ENCODE measurements at places on chromosomes 4 and X.
A peak's percentile ranks its signal among the peaks of the same experiment; 100 is the strongest.

DNA sequence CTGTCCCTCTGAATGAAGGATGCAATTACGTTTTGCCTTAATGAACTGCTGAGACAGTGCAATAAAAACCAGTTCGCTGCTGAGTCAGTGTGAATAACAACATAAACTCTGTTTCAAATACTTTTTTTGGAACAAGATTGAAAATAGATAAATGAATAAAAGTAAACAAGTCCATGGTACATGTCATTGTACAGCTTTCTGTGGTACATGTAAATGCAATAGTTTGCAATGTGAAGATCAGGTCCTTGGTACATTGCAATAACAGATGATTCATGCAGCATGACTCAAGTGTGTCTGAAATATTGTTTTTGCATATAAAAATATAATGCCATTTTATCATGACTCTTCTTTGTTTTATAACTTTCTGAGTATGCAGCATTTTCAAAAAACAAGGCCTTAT is 193.4 kb upstream of the PACRGL start:
- DNase-seq = no peak

GRCh38 chrX:105781804-105782203 is 40.5 kb upstream of the NRK start:
- no peak for DNase-seq

GRCh38 chrX:140507982-140508305 is 3.1 kb upstream of the SOX3 start:
- no peak for DNase-seq

GRCh38 chr4:169620880-169621248 is 486 bp downstream of the CLCN3 start:
- peak; percentile 48 for DNase-seq

DNA sequence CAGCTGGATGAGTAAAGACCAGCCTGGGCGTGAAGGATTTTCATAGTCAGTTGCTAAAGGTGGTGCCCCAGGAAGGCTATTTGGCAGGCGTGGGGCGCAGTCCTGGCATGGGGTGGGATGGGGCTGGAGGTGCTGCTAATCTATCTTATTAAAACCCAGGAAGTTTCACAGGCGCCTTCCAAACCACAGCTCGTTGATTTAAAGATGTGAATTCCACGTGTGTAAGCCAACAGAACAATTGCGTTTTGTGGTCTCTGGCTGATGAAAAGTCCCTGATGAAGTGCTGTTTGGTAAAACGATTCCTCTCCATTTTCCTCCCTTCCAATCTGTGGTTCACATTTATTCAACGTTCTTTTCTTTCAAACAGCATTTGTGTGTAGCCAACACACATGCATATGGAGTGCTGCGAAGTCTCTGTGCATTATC is 105.0 kb downstream of the TBL1X start:
- DNase-seq = no peak

DNA sequence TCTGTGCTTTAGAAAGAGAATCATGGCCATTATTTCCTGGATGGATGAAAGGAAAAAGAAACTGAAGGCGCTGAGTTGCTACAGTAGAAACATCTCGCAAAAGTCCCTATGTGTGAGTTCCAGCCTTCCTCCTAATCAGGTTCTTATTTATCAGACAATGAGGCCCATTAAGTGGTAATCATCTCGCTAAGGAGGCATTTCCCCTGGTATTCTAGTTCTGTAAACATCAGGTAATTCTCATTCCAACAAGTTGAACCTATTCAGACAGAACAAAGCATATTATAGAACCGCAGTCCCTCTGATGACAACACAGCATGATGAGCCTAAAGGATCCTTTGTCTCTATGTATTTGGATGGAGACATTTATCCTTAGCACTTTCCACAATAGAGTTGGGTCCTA is 205.7 kb upstream of the MAOA start:
- no peak for DNase-seq

DNA sequence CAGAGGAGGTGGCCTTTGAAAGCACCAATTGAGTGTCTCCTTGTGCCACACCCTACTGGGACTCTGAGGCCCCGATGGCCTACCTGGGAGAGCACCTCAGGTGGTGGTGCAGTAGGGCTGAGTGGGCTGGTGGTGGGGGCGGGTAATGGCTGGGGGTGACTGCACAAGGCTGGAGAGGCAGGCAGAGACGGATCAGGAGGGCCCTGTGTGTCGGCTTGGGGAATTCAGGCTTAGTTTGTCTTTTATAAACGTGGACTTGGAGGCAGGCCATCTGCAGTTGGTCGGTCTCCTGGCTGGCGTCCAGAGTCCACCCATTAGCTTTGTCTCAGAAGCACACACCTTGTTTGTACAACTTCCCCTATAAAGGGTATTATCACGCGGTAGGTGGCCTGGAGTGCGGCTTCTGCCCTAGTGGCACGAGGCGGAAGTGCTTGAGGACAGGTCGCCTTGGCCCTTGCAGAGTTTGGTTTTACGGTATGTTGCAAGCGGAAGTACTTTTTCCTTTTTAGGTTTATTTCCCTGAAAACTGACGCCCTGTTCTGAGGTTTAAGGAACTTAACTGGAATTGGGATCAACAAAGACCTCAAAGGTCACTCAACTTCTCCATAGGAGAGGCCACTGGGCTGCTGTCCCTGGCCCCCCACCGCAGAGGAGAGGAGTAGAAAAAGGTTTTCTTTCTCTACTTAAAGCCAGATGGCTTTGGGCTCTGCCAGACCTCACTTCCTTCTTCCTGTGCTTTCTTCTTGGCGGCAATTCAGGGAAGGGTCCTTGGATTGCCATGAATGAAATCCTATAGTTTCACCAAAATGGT is 8.0 kb downstream of the TBC1D14 start:
- no peak for DNase-seq

GRCh38 chr4:48698029-48698971 is 81.8 kb downstream of the FRYL start:
- DNase-seq = no peak

DNA sequence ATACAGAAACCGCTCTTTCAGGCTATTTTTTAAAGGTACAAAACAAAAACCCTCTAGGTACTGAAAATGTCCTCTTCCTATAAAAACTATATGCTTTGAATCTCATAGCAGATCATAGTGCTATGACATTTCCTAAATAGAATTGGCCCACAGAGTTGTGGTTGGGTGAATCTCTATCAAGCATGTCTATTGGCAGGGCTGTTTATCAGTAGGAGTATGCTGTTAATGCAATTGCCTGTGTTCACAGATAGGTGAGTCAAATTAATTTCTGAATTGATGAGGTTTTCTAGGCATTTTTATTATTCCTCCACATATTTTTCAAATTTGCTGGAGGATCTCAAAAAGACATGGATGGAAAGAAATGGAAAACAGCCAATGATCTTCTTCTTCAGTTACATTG is 73.9 kb downstream of the QRFPR start:
- no peak for DNase-seq

DNA sequence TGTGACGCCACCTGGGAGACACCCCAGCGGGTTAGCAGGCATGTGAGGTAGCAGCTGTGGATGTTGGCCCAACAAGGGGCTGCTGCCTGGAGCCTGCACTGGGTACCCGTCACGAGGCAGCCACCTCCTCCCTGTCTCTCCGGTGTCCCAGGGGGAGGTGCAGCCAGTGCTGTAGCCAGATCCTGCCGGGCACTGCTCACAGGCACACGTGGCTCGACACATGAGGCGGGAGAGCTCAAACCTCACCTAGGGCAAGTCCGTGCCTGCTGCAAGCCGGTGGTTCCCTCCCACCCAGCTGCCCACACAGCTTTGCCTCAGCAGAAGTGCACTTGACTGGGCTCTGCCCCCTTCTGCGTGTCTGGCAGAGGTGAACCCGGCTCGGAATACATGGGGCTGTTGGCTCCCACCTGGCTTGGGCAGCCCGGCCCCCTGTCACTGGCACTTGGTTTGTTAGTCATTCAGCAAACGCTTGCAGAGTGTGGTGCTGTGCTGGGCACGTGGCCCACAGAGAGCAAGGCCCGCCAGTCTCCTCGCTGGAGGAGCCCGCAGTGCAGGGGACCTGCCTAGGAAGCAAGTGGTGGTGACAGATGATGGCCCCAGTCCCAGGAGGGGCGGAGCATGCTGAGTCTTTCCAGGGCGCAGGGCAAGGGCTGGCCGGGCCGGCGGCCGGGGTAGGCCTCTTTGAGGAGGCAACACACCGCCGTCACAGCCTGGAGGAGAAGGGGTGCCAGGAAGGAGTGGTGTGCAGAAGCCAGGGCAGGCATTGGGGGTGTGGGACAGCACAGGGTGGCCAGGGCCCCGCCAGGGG is 10.1 kb upstream of the SH3TC1 start:
- DNase-seq = peak; percentile 39

GRCh38 chr4:153198719-153199118 is 5.5 kb upstream of the TRIM2 start:
- DNase-seq = no peak

Measured in NCI-H526 treated with DMSO at 0.1 percent for 48 hours (cell line).